ENCODE measurements at places on chromosomes 12 and 14.

DNA sequence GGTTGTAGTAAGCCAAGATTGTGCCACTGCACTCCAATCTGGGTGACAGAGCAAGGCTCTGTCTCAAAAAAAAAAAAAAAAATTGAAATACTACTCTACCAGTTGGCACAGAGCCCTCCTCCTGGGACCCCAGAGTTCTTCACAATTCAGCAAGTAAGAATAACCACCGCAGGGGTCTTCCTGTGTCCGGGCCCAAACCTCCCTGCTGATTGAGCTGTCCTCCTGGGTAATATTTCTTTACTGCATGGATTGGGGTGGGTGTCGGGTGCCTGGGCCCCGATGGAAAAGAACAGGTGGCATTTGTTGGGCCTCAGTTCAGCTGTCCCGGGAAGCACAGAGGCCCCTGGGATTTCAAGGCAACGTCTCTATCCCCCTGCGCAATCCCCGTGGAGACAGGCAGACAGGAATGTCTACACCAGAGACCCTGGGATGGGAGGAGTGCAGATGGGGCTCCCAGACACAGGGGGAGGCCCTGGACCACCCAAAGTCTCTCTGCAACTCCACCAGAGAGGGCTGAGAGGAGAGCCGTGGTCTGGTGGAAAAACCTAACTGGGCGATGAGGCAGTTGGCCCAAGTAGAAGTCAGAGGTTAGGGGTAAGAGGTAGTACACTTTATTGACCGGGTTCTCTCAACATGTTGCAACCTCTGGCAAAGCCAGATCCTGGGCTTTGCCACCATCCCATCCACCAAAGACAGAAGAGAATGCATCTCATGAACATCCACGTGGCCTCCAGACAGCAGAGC is 32.7 kb upstream of the VPS37B start:
- no peak for DNase-seq

DNA sequence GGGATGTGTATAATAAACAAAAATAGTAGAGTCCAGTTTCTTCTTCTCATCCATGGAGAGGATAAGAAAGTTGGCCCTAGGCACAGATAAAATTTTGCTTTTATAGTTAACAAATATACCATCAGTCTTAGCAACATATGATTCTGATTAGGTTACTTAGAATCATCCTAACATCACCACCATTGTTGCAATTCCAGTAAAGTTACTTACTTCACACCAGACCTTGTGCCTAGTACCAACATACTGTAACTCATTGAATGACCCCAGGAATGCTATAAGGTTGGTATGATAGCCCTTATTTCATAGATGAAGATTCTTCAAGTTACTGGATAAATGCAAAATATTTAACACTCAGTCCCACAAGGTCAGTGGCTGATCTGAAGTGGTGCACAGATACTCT is 183.8 kb upstream of the ATP2B1 start:
- no peak for DNase-seq

DNA sequence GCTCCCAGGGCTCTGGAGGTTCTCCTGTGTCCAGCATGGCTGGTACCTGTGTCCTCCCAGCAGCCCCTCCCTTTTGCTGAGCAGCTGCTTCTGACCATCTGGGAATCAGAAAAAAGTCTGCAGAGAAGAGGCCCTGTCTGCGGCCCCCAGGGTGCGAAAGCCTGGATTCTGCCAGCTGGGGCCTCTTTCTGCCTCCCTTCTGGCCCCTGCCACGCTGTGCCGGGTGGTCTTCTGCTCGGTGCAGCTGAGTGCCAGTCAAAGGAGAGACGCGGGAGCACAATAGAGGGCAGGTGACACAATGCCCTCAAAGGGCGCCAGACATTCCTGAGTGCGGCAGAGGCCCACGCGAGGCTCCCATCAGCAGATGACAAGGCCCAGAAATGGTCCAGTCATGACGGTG is 12.6 kb downstream of the BTBD6 start:
- no peak for DNase-seq

DNA sequence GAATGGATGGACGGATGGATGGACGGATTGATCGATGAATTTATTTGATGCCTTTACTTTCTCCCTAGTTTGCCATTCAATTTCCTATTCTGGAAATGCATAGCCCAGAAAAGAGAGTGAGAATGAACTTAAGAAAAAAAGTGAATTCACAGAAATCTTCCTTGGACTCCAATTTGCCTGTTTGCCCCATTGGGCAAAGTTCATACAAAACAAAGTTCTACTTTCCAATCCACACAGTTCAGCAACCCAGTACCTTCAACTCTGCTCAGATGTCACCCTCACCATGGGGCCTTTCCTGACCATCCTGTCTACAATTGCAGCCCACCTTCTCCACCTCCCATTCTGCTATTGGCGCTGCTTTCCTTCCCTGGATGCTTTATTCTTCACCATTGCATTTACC is 8.2 kb upstream of the NUAK1 start:
- no peak for DNase-seq

- DNase-seq: no peak
These were observed 31.3 kb downstream of the GABARAPL1 start for GRCh38 chr12:10243818-10244520.

GRCh38 chr12:124668602-124669001 is 101.2 kb upstream of the NCOR2 start:
- DNase-seq: no peak

All from activated CD8-positive, alpha-beta memory T cell treated with anti-CD3 and anti-CD28 coated beads for 1 hour (primary cell).